Substantia nigra (tissue), 51 donors: ENCODE measurements at places on chromosomes 7 and 10.

GRCh38 chr10:75000748-75001321, 110.6 kb upstream of the SAMD8 start:
- no peak for DNase-seq

- DNase-seq: no peak
These were observed 2.4 kb downstream of the BAMBI start for GRCh38 chr10:28679581-28680357.

- no peak for DNase-seq
These were observed 225.0 kb upstream of the FAM3C start for GRCh38 chr7:121620953-121621606.

DNA sequence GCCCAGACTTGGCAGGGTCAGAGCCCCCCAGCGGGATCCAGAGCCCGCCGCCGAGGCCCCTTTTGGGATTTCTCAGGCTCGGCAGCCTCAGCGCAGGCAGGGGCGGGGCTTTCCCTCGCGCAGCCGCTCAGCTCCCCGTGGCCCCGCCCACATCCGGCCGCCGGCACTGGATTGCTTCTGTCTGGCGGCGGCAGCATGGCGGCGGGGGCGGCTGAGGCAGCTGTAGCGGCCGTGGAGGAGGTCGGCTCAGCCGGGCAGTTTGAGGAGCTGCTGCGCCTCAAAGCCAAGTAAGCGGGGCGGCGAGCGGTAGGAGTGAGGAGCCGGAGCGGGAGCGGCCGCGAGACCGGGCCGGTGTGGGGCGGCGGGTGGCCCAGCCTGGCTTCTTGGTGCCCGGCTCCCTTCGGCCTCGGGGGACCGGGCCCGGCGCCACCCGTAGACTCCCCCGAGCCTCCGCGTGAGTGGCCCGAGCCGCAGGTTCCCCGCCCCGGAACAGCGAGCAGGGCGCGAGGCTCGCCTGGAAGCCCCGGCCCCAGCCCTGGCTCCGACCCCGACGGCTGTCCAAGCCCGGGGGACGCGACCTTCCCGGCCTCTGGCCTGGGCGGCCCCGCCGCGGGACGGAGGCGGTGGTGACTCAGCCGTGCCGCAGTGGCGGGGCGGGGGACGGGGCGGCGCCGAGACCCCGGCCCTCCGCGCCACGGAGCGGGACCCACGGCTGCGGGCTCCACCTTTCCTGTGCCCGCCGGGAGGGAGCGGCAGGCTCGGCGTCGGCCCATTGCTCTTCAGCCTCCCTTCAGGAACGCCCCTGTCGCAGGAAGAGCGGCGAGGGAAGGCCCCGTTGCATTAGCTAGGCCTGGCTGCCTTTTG, at the start of gene GLRX3:
Gene GLRX3, plus strand, starts transcription at position 166 of the 864 bp plus-strand sequence. Its CDS starts 30 bp downstream, at position 196.
- DNase-seq: peak; percentile 71

GRCh38 chr10:6567884-6568283, 12.2 kb downstream of the PRKCQ start:
- no peak for DNase-seq

- no peak for DNase-seq
These were observed 229.5 kb downstream of the PTEN start for GRCh38 chr10:88092973-88093372.

DNA sequence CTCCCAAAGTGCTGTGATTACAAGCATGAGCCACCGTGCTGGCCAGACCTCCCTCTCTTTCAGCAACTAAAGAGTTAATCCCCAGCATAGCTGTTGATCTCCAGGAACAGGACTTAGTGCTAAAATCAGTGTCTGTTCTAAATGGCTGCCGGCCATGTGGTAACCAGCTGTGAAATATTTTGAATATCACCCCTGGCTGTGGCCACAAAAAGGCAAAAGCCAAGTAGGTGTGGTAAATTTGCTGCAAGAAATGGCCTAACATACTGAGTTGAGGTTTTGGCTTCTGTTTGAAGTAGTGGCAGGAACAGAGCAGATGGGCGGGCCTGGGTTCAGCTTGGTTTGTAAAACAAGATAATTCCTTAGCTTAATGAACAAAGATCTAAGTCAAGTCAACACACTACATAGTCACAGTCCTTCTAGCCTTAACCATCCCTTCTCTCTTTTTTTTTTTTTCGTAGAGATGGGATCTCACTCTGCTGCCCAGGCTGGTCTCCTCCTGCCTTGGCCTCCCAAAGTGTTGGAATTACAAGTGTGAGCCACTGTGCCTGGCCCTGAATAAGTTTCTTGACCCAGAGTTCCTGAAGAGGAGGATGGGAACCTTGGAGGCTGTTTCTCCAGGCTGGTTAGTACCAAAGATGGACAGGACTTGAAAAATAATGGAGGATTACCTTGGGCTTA, 22.7 kb upstream of the AGFG2 start:
- DNase-seq: no peak

GRCh38 chr7:39219869-39220268, 242.2 kb downstream of the POU6F2 start:
- DNase-seq: no peak

DNA sequence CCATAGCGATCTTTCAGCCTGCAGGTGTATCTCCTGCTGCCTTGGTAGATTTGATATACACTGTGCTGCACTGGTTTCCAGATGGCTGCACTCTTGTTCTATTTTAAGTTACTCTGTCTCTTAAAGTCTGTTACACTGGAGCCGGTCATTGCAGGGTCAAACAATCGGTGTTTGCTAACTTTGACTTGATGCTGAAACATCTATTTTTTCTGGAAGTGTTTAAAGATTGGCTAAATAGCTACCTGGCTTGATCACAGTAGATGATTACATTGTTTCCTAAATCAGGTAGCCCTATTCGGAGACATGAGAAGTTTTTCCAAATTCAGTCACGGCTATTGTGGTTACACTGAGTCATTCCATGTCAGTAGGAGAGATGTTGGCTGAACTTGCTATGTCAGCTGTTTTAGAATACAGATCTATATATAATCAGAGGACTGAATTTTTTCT, 574.8 kb downstream of the ETV1 start:
- peak; percentile 24 for DNase-seq

DNA sequence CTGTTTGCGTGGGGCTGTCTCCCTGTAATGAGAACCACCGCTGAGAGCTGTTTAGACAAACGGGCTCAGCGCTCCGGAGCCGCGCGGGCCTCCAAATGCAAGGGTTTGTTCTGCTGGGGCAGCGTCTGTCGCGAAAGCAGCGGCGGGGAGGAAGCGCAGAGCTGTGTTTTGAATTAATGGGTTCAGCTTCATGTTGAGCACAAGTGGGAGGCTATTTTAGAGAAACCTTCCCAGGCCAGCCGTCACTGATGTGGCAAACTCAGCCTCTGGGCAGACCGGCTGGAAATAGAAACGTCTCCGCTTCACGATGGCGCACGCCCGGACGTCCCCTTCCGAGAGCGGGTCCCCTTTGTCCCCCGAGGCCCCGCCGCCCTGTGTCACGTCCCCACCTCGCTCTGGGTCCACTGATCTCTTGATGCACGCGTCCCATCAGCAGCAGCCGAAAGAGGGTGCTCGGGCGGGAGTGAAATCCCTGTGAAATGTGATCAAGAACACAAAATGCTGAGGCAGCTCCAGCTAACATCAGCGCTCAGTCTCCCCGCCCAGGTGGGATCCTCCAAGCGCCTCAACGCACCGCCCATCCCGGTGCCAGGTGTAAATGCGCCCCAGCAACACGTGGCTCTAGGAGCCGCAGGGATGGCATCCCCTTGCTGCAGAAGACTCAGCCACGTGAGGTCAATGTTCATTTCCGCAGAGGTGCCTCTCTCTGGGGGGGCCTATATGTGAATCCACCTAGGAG, 44.9 kb downstream of the BAMBI start:
- DNase-seq: peak; percentile 49

GRCh38 chr7:22238354-22239311, 118.3 kb downstream of the RAPGEF5 start:
- DNase-seq: no peak

- DNase-seq: no peak
These were observed 110.4 kb downstream of the PKD1L1 start for GRCh38 chr7:47837826-47838225.

DNA sequence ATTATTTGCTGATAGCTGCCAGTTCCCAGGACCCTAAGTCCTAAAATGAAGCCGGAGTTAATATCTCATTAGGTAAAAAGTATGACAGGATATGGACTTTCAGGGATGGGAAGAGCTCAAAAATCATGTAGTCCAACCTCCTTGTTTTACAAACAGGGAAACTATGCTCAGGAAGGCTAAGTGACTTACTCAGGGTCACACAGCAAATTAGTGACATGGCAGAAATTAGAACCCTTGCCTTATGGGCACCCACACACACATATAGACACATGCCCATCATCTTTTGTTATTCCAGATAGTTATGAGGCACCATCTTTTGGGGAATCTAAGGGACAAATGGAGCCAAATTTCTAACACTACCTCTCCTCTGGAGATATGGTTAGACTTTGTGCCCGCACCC, 91.2 kb upstream of the ARID5B start:
- no peak for DNase-seq

DNA sequence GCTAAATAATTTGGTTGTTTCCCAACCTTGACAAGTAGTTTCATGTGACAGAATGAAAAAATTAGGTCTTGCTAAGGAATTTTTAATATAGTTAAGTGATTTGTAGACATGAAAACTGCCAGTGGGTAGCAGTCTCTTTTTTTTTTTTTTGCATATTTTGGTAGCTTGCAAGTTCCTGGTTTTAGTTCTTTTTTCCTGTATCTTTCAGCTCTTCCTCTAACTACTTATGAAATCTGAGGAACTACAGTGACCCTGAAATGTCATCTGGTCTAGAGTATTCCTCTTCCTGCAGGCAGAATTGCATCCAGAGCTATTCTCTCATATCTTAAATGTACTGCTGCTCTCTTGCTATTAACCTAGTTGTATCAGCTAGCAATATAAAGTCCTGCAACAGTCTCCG, 160.4 kb downstream of the HDAC9 start:
- no peak for DNase-seq

DNA sequence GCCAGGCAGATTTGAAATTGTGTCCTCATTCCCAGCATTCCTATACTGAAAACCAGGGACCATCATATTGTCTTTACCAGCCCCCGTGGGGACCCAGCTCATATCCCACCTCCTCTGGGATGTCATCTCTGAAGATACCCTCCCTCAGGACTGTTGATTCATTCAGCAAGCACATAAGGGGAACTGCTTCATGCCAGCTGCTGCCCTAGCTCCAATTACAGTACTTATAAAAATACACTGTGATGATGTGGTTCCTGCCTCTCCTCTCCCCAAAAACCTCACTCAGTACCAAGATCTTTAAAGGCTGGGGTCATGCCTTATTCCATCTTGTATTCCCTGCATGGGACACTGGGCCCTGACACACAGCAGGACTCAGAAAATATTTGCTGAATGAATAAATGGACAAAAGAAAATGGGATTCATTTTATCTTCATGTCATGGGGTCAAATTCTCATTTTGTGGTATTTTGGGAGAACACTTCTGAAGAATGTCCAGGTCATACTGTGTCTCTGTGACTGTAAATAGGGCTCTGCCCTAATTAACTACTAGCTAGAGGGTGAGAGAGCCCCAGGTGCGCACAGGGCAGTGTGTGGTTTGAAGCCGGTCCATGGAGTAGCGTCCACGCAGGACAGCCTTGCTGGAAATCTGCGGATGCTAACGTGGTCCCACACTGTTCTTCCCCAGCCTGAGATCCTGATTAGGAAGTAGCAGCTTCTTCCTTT, 29.0 kb upstream of the DAGLB start:
- DNase-seq: no peak

- no peak for DNase-seq
These were observed 64.1 kb downstream of the DOCK1 start for GRCh38 chr10:126969310-126969709.

GRCh38 chr10:77244746-77245145, 392.9 kb downstream of the KCNMA1 start:
- DNase-seq: no peak

GRCh38 chr10:124568339-124568738, 106.7 kb downstream of the LHPP start:
- no peak for DNase-seq

DNA sequence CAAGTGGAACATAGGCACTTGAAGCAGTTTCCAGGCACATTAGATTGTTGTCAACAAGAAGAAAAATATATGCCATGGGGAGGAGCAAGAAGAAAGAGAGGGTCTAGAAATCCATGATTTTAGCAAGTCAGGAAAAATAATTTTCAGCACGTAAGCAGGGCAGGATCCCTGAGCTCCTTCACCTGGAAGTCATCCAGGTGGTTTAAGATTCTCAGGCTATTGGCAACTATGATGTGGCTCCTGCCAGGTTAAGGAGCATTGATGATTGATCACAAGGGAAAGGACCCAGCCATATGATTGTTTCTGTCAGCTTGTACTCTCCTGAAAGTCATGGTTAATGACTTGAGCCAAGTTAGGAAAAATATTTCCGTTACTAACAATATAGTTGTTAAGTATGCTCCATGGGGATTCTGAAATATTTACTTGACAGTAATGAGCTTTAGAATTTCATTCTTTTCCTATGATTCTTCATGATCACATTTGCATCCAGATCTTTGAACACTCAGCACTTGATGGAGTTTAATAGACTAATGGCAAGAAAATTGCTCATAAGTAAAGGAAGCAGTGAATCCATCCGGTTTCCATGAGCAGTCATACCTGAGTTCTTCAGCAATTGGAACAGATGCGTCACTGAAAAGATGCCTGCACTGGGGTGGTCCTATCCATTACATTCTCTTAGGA, 209.1 kb downstream of the BICC1 start:
- DNase-seq: no peak

DNA sequence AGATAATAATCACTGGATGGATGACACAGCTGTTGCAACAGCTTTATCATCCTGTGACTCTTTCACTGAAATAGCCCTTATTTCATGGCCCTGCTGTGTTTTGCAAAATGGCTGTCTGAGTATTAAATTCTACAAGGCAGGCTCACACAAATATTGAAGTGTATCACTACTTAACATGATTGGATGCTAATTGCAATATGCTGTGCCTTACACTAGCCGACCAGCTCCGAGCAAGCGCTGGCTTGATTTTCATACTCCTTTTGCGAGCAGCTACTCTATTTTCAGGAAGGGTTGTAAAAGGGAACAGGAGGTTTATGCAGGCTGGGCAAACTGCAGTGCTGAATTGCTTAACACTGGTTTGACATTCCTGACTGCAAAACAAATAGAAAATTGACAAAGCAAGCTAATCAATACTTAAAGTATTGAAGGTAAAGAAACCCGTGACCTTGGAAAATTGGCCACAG, 121.6 kb downstream of the CACNB2 start:
- no peak for DNase-seq

- DNase-seq: no peak
These were observed 60.7 kb downstream of the TMEM209 start for GRCh38 chr7:130144312-130145171.
